ENCODE measurements at places on chromosomes 5 and 9. TPM values are rescaled to one million over a fixed set of nuclear protein-coding genes. Genes with fewer than 3 reads are reported as not detected.

GRCh38 chr5:177447611-177448243 is 1.1 kb downstream of the PRR7 start:
- no peak for DNase-seq

GRCh38 chr5:146199176-146199815 is 4.1 kb upstream of the RBM27 start:
- DNase-seq: no peak

DNA sequence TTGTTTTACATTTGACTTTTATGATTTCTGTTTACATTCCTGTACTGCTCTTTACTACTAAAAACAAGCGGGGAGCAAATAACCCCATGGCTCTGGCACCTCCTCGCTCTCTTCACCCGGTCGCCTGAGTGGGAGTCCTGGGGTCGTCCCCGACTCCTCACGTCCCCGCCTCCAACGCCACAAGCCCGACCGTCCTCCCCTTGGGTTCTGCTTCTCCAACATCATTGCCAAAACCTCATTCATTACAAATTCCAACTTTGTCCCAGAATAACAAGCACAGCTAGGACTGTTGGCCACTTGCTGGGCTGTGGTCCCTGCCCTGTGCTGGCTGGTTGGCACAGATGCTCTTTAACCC is 35.1 kb downstream of the MRPL36 start:
- no peak for DNase-seq

Gene DUSP1
- 761 TPM for total RNA-seq

Gene PFN3
- total RNA-seq: not detected

Gene NDUFB6
- total RNA-seq: 12.3 TPM

All from CD4-positive, alpha-beta T cell (primary cell).